ENCODE measurements at places on chromosomes 12 and 14.

GRCh38 chr14:92573761-92574498, 60.3 kb downstream of the RIN3 start:
- no peak for DNase-seq

DNA sequence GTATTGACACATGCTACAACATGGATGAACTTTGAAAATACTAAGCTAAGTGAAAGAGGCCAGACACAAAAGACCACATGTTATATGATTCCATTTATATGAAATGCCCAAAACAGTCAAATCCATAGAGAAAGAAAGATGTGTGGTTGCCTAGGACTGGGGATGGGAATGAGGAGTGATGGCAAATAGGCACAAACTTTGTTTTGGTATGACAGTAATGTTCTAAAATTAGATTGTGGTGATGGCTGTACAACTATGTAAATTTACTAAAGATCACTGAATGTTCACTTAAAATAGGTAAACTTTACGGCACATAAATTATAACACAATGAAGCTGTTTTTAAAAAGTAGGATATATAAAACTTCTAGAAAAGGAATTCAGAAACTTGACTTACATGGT, 41.7 kb downstream of the PPP1R13B start:
- DNase-seq = no peak

DNA sequence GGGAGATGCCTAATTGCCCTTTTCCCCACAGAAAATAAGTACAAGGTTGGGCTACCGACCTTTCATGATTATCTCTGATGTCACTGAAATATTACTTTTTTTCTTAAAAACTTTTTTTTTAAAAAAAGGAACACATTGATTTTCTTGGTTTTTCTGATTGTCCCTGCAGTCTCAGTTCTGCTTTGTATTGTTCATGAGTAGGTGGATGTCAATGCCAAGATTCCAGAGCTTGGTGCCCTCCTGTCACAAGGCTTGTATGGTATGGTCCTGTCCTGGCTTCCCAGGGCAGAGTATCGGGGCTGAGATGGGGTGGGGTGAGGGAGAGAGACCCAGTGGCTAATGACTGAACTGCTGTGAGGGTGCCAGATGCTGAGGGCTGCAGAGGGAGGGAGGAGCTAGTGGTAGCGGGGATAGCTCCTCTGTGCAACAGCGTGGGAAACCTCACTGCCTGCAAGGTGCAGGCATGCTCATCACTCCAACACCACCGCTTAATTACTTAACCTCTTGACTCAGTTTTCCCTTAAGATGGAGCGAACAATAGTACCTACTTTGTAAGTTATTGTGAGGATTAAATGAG, 4.4 kb upstream of the CTDSP2 start:
- DNase-seq = no peak

GRCh38 chr14:71319666-71320065, 412.4 kb downstream of the PCNX1 start:
- DNase-seq = no peak

GRCh38 chr12:53887881-53888280, 50.8 kb upstream of the HOXC13 start:
- DNase-seq = no peak

- no peak for DNase-seq
Measured at GRCh38 chr12:25266497-25266896, 15.8 kb upstream of the KRAS start.

GRCh38 chr14:95025218-95025617, 132.1 kb downstream of the DICER1 start:
- DNase-seq = no peak

DNA sequence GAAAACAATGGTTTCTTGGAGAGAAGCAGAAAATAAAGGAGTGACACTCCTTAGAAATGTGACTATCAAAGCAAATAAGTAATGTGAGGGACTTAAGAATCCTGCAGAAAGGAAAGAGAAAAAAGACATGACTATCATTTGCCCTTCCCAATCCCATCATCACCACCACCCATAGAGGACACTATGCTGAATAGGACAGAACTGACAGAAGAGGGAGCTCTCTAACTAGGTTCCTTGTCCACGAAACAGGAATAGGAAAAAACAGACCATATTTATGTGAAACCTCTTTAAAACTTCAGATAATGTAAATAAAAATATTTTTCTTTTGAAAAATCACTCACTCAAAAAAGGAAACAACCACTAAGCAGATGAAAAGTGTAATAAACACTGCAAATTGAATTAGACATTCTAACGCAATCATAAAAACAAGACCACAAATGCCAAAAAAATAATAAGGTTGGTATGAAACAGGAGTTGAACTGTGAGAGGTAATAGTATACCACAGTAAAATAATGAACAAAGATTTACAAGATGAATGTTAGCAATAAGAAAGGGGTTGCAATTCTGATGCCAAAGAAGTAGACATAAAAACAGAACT, 24.1 kb downstream of the KLRD1 start:
- no peak for DNase-seq

DNA sequence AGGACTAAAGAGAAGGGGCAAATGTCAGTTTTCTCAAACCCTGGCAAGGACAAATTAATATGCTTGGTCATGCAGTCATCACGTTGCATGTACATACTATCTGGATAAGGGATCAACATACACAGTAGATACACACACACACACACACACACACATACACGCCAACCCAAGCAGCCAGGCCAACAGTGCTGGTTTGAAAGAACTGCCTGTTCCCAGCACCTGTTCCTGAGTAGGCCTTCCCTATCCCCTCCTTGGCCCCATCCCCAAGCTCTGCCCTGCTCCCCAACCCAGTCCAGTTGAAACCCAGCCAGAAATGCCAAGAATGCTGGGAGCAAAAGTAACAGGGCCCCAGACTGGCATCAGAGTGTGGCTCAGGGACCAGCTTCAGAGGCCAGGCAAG, 4.4 kb downstream of the ITGA7 start:
- no peak for DNase-seq

- DNase-seq = no peak
Measured at GRCh38 chr12:104578453-104578852, 121.7 kb downstream of the CHST11 start.

DNA sequence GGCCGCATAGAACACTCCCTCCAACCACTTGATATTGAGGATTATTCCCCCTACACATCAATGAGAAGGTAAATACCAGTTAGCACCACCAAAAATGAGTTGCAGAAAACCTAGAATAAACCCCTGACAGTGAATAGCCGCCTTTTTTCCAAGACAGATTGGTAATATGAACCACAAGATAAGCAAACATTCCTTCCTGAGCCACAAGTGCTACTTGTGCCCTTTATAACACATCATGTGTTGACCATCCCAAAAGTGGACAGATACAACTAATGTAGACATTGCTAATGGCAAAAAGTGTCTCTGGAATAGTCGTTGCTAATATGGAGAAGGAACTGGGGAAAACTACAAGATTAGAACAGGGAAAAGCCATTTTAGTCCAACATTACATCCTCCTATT, 17.2 kb downstream of the NOXRED1 start:
- no peak for DNase-seq

DNA sequence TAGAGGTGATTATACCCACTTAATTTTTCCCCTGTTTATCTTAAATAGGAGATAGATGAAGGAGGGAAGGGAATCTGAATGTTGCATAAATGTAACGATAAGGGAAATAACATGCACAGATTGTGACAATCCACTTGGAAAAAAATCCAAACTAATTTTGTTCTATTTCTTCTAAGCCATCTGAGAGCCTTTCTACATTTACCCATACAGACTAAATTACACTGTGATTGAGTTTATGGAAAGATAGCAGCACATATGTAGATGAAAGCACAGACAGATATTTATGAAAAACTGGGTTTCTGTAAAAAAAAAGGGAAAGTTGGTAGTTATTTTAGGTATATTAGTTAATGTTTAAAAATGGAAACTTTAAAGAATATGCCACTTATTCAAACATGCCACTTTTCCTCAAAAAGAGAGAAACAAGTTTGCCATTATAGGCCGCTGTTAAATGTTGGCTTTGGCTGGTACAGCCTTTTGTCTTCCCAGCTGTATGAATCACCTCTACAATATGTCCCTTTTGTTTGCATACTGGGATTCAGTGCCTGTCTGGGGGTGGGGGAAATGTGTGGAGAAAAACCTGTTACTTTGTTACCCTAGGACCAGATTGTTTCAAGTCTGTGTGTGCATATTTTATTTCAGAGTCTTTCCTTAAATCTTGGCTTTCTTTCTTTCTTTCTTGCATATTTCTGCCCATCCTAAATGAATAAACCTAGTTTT, 470.2 kb upstream of the LMO3 start:
- no peak for DNase-seq

DNA sequence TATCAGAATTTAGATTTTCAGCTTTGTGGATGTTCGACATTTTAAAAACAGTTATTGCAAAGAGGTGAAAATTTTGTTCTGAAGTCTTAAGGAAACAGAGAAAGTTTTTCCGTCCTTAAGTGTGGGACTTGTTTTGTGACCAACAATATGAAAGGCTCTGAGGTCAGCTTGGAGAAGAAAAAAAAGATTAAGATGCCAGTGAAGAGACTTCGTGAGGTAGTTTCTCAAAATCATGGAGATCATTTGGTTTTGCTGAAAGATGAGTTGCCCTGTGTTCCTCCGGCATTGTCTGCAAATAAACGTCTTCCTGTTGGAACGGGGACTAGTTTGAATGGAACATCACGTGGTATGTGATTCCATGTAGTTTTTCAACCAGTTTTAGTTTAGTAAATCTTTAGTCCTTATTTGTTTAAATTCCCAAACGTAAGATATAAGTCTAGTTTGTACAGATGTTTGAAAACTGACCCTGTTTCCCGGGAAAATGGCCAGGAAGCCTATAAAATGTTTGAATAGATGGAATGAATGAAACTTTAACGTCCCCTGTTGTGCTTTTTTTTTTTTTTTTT, 682 bp downstream of the KIAA0586 start:
- no peak for DNase-seq

GRCh38 chr12:30286345-30286926, 409.2 kb downstream of the IPO8 start:
- no peak for DNase-seq

GRCh38 chr12:121217761-121218160, 7.8 kb downstream of the P2RX4 start:
- DNase-seq = no peak

DNA sequence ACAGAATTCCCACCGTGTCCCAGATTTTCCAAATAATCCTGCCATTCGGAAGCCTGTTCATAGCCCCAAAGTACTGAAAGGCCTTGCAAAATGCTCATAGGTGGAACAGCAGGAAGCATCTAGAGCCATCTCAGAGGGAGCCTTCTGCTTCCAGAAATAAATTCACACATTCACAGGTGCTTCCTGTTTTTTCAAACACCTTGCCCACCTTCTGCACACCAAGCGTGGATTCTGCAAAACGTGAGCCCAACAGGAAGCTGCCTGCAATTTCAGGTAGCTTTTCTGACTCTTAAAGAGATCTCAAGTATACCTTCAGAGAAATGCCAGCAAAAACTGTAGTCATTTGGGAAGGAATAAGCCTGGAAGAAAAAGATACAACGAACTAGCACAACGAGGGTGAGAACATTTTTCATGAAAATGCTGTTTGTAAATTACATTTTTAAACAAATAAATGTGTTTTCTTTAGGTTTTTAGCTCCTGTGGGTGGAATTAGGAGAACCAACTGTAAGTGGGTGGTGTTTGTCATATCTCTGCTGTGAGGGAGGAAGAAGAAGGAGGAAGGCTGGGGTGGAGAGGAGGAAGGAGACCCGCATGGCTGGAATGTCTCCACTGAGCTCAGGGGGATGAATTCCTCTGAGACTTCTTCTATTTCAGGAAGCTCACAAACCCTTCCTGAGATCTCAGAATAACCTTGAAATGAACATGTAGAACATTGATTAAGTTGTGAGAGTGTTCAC, at the start of gene IFNG-AS1:
Gene IFNG-AS1, plus strand, starts transcription at position 264 of the 737 bp plus-strand sequence.
- DNase-seq = no peak

DNA sequence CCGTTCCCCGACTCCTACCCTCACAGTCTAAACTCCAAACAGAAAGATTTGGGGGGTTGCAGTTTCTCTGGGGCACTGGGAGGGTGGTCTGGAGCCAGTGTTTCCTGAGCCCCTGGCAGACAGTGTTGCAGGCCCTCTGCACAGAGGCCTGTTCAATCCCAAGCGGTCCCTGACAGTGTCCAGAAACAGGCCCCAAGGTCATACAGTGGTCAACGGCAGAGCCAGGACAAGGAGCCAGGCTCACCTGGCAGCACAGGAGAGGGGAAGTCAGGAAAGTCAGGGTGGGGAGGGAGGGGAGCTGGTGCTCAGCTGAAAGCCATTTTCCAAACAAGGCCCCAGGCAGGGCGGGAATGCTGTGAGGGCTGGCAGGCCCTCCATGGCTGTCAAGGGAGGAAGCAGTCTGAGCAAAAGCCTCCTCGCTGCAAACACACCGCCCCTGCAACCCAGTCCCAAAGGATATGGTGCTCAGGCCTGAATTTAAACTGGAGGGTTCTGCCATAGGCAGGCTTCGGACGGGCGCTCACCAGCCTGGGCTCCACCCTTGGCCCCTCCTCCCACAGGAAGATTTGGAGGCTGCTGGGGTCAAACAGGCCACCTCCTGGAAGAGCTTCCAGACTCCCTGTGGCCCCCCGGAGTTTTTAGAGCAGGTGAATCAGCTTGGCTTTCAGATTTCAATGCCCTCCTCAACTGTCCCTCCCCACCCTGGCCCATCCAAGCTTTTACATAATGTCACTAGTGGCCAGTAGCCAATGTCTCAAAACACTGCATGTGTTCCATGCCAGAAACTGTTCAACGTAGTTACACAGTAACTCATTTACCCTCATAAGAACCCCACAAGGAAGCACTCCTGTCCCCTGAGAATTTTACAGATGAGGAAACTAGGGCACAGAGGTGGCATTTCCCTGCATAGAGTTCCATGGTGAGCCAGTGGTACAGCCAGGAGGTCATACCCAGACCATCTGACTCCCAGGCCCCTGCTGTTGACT, 41.5 kb downstream of the CHGA start:
- DNase-seq = peak; percentile 45

DNA sequence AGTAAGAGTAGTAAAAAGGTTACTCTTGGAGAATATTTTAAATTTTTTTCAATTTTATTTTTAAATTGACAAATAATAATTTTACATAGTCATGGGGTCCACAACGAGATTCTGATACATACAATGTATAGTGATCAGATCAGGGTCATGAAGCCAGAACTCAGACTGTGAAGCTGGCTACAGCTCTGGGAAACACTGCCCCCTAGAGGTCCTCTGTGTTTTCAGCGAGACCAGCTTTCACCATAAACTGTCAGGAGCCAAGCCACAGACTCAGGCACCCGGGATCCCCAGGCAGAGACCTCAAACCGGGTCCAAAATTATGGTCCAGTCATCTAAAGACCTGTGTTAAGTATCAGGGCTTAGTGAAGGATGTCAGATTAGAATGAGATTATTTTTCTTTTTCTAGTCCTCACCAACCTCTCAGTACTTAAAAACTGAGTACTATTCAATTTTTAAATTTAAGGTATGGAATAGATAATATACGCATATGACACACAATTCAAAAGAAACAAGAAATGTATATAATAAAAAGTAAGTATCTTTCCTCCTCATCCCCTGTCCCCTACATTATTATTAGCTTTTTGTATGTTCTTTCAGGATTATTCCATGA, 397.1 kb downstream of the MDGA2 start:
- no peak for DNase-seq
